IMR-90 (cell line): ENCODE measurements at places on chromosomes 2 and 18. TPM values are rescaled to one million over a fixed set of nuclear protein-coding genes. Genes with fewer than 3 reads are reported as not detected.
A peak's percentile ranks its signal among the peaks of the same experiment; 100 is the strongest.

- DNase-seq, result no peak
Measured at GRCh38 chr18:3409811-3410210, 40.2 kb upstream of the TGIF1 start.

Gene CCDC121
- polyA plus RNA-seq, result 0.65 and 0.67 TPM in 2 replicates

- DNase-seq, result peak; percentile 71
Measured at GRCh38 chr2:237581751-237582746, 8.5 kb downstream of the RAB17 start.

Gene RTKN
- polyA plus RNA-seq, result 19.7 and 22.3 TPM in 2 replicates

Gene MERTK
- polyA plus RNA-seq, result 0.62 and 0.73 TPM in 2 replicates

GRCh38 chr2:174326161-174327020, 8.4 kb upstream of the SP9 start:
- no peak for DNase-seq

Gene IL36G
- polyA plus RNA-seq, result not detected in 2 replicates

GRCh38 chr2:45067859-45068570, 58.8 kb upstream of the SIX2 start:
- DNase-seq, result no peak

DNA sequence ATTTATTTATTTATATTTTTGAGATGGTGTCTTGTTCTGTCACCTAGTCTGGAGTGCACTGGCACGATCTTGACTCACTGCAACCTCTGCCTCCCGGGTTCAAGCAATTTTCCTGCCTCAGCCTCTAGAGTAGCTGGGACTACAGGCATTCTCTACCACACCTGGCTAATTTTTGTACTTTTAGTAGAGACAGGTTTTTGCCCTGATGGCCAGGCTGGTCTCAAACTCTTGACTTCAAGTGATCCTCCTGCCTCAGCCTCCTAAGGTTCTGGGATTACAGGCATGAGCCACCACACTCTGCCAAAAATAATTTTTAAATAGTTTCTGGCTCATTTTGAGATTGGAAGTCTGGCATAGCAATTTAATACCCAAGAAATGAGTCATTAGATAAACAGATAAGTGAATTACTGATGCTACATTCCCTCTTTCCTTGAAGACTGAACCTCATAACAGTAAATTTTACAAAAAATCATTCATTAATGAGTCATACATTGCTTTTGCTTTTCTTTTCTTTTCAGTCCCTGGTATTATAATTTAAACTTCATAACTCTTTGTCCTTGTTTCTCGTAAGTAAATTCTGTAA, 881.6 kb upstream of the PIK3C3 start:
- DNase-seq, result peak; percentile 90

DNA sequence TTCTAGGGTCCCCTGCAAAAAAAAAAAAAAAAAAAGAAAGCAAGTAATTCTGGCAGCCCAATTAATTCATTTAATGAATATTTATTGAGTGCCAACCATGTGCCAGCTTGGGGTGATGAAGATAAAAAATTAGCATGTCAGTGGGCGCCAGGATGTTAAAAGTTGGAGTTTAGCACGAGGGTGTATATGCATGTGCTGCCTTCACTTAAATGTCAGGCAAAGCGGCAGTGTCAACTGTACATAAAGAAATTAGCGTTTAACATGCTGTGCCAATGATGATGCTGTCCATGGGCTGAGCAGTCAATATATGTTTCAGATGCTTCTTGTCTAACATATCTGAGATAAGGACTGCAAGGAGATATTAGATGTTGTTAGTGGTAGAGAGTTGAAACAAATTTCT, 49.5 kb downstream of the ASAP2 start:
- DNase-seq, result no peak

Gene ANO7
- polyA plus RNA-seq, result 3.4 and 3.8 TPM in 2 replicates

- no peak for DNase-seq
Measured at GRCh38 chr18:47931718-47932103, 1.3 kb upstream of the SMAD2 start.

- no peak for DNase-seq
Measured at GRCh38 chr2:12778811-12779579, 62.3 kb downstream of the TRIB2 start.

GRCh38 chr2:119678021-119678656, 862 bp upstream of the TMEM177 start:
- no peak for DNase-seq
